ENCODE measurements at places on chromosomes 3 and 15.

DNA sequence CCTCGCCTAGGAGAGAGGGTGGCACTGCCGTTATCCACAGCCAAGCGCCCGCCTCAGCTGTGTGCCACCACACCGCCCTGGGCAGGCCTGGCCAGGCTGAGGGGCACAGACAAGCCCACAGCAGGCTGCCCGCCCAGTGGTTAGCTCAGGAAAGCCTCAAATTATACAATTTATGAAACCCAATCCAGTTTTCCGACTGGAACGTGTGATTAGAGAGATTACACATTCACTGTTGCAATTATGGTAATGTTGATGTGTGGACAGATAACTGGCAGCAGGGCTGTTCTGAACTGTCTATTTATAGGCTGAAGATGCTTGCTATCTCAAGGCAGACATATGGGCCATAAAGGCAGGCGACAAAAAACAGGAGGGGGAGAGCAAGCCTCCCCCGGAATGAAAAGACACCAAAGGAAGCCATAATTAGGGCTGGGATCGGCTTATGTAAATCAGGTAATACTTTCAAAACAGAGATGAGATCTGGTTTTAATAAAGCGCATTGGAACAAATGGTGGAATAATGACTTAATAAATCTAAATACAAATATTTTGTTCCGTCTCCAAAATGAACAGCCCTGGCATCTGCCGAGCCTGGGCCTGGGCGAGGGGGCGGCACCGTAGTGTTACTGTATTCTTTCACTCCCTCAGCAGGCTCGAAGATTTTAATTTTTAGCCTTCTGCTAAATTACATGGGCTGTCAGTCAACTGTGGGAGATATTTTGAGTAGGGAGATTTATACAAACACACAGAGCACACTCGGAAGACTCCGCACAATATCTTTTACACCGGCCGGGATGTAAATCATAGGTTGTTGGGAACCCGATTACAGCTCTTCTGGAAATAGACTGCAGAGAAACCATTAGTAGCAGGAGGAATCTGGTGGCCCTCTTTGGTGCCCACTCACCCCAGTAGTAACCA is 103.1 kb upstream of the TLE3 start:
- no peak for DNase-seq

DNA sequence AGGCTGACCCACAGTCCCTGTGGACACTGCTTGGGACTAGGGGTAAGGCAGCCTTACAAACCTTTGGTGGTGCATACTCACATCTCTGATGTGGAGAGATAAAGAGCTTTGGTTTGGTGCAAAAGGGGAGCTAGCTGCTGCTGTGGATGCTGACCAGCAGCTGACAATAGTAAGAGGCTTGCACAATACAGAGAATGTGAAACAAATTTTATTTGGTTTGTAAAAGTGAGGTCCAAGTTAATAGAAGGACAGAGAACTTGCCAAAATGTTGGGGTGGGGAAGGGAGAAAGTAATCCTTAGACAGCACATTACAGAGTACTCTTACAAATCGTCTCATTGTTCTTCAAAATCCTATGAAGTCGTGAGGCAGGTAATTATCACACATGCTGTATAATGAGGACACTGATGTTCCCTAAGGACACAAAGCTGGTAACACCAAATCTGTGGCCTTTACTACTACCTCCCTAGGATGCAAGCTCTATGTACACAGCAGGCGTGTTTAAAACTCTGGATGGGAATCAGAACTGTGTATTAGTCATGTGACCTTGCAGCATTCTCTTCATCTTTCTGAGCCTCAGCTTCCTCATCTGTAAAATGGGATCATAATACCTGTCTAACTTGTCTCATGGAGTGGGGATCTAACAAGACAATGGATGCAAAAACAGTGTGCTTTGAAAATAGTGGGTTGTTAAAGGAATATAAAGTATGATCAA is 21.6 kb downstream of the ARHGAP31 start:
- no peak for DNase-seq

DNA sequence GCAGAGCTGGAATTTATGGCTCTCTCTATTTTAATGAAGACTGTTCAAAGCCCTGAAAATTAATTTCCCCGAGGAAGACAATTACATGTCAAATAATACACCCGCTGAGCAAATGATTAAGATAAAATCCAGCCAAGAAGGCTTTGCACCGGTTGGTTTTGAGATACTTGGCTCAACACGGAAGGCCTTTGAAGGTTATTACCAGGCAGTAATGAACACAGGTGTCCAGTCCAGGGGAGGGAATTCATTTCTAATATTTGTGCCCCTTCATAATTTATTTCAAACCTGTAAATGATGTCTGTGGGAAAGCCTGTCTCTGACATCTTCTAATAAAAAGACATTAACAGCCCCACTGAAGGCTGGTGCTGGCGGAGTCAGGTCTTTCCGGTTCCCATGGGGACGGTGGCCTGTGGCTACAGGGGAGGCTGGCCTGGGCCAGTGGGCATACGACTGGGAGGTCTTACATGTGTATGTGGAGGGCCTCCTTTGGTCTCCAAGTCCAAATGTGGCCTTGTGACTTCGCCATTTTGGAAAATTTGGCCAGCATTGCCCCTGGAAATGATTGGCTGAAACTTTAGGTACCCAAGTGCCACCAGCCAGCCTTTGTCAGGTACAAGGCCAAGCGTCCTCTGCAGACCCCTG is 49.9 kb upstream of the IQSEC1 start:
- no peak for DNase-seq

GRCh38 chr3:50574444-50574831 is 5.1 kb downstream of the HEMK1 start:
- DNase-seq = no peak

DNA sequence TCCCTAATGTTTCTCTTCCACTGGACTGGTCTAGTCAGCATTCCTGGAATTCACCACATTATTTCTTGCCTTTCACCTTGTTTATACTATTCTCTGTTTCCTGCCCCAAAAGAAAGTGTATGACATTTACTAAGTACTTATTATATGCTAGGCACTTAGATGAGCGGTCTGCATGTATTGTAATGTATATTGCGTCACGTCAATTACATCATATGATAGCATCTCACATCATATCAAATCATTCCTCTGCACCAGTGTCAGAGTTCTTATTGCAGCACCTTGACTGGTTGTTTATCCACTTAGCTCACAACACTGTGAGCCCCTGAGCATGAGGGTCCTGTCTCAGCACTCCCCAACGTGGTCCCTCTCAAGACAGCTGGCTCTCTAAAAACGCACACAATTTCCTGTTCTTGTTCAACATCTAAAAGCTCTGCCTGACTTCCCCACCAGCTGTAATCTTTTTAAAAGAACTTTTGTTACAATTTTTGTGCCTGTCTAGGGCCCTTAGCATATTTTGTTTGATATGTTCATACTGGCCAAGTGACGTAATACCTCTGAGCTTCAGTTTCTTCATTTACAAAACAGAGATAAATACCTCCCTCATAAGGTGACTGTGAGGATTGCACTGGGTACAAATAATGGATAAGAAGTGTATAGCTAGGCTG is 58.8 kb downstream of the ARHGAP31 start:
- no peak for DNase-seq

GRCh38 chr3:48364840-48365239 is 7.2 kb upstream of the FBXW12 start:
- no peak for DNase-seq

DNA sequence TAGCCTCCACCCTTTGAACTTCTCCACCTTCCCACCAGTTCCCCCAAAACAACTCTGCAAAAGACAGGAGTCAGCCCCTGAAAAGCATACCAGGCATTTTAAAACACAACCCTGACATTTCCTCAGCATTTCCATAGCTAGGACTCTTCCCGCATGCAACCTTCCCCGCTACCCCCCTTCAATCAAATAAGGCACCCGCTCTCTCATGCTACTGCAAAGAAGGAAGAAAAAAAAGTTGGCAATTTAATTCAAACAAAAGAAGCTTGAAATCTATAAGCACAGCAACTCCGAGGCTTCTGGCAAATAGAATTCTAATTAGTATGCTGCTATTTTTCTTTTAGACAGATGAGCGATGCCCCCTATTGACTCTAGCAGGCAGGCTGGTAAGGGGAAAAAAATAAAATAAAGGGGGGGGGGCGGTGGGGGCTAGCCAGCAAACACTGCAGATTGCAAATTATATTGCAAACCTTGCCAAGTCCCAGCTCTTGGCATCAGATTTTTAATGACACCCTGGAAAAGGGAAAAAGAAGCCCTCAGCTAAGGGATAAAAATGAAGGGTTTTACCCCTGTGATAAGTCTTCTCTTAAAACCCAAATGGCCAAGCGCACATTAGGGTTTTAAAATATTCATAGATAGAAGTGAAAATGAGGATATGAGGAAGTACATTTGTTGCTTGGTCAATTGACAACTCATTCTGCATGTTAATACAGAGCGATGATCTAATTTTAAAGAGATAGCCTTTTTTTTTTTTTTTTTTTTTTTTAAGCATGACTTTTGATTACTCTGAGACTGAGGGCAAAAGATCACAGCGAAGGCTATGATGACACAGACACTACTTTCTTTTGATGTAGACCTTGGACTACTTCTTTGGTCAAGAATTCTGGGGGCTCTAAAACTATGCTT is 255.2 kb downstream of the NR2F2 start:
- DNase-seq = no peak

GRCh38 chr15:90177012-90177411 is 24.1 kb upstream of the SEMA4B start:
- DNase-seq = no peak

GRCh38 chr3:106130384-106131198 is 261.8 kb upstream of the CBLB start:
- DNase-seq = no peak

DNA sequence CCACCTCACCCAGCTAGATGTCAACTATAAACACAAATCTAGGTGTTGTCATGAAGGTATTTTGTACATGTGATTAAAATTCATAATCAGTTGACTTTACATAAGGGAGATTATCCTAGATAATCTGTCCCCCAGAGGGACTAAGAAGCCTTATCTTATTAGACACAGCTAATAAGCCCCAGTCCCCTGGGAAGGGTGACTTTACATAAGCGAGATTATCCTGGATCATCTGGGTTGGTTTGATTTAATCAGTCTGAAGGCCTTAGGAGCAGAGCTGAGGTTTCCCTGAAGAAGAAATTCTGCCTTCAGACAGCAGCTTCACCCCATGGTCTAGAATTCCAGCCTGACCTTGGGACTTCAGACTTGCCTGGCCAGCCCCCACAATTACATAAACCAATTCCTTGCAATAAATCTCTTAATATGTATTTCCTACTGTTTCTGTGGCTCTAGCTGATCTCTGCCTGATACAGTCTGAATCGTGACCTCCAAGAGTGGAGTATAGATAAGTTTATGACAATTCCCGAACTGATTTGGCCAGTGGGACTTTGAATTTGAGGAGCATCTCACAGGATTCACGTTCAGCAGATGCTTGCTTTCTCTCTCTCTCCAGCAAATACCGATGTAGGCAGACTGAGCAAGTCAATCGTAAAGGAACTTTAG is 66.5 kb downstream of the MRPL46 start:
- peak; percentile 47 for DNase-seq

DNA sequence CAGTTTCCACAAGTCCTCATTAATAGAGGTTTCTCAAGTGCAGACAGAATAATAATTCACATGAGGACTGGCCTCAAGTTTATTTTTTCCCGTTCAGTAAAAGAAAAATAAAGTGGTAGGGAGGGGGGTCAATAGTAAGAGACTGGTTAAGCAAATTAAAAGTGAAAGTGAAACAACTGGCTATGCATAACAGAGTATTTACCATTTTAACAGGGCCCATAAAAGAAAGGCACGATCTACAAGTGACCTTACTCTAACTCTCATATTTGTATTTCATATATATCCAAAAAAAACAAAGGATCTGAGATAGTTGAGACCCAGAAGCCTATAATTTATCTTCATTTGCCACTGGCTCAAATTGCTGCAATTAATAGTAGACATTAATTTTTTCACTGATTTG is 686.3 kb downstream of the NTRK3 start:
- no peak for DNase-seq

GRCh38 chr15:28914483-28915023 is 28.8 kb downstream of the APBA2 start:
- DNase-seq = no peak

- DNase-seq = no peak
Measured at GRCh38 chr15:64858021-64858575, 16.4 kb downstream of the PLEKHO2 start.
